ENCODE measurements at places on chromosomes 2 and 18. TPM values are rescaled to one million over a fixed set of nuclear protein-coding genes. Genes with fewer than 3 reads are reported as not detected.

SH3YL1 gene
- total RNA-seq = 10.7 TPM

RNF152 gene
- 0.02 TPM for total RNA-seq

TPGS2 gene
- 94.8 TPM for total RNA-seq

FSHR gene
- total RNA-seq = not detected

SKOR2 gene
- not detected for total RNA-seq

SOX11 gene
- total RNA-seq = not detected

TMEM163 gene
- total RNA-seq = not detected

REG3A gene
- not detected for total RNA-seq

GPC1 gene
- 226 TPM for total RNA-seq

POTEJ gene
- total RNA-seq = not detected

TRIB2 gene
- 0.49 TPM for total RNA-seq

ALPP gene
- 5.3 TPM for total RNA-seq

DSC3 gene
- 1.2 TPM for total RNA-seq

MOCOS gene
- 4.4 TPM for total RNA-seq

TCF23 gene
- total RNA-seq = not detected

THUMPD2 gene
- 14.5 TPM for total RNA-seq

ALKAL2 gene
- not detected for total RNA-seq

IL1RL2 gene
- not detected for total RNA-seq

CLHC1 gene
- total RNA-seq = 1.9 TPM

SGO2 gene
- total RNA-seq = 13.4 TPM

PIEZO2 gene
- 0.61 TPM for total RNA-seq

ADRA2B gene
- total RNA-seq = 0.13 TPM

DUSP2 gene
- 0.31 TPM for total RNA-seq

SCYGR2 gene
- total RNA-seq = not detected

GALNT14 gene
- total RNA-seq = 41.6 TPM

ORC4 gene
- 36.2 TPM for total RNA-seq

RBKS gene
- 8.1 TPM for total RNA-seq

ERICH2 gene
- not detected for total RNA-seq

RESP18 gene
- total RNA-seq = not detected

UGT1A6 gene
- total RNA-seq = 1.5 TPM

KIAA2012 gene
- not detected for total RNA-seq

CCDC74B gene
- total RNA-seq = 6.1 TPM

EDAR gene
- 0.03 TPM for total RNA-seq

TET3 gene
- 7.2 TPM for total RNA-seq

FBXO15 gene
- total RNA-seq = 0.29 TPM

MYO5B gene
- total RNA-seq = 8.9 TPM

NDC80 gene
- total RNA-seq = 9.1 TPM

KCTD1 gene
- total RNA-seq = 36.9 TPM

TUBA3D gene
- 0.59 TPM for total RNA-seq

L3MBTL4 gene
- not detected for total RNA-seq

SLC5A7 gene
- total RNA-seq = not detected

TEX44 gene
- not detected for total RNA-seq

EPB41L3 gene
- 0.18 TPM for total RNA-seq

REG3G gene
- not detected for total RNA-seq

TBR1 gene
- total RNA-seq = 0.03 TPM

RUFY4 gene
- total RNA-seq = not detected

SERPINB10 gene
- not detected for total RNA-seq

DYSF gene
- 0.55 TPM for total RNA-seq

Measured in A549 treated with GW870086 at 1 μM for 4 hours (cell line).